ENCODE measurements at places on chromosomes 2 and 18.

- DNase-seq = no peak
Observed at GRCh38 chr2:206001912-206002311, 84.1 kb downstream of the INO80D start.

GRCh38 chr2:69390001-69390400 is 3.0 kb upstream of the GFPT1 start:
- no peak for DNase-seq

GRCh38 chr2:6920743-6921064 is 3.5 kb downstream of the RNF144A start:
- no peak for DNase-seq

GRCh38 chr2:149648282-149649030 is 60.9 kb upstream of the MMADHC start:
- DNase-seq = no peak

- no peak for DNase-seq
Observed at GRCh38 chr2:224378701-224379097, 23.2 kb downstream of the FAM124B start.

GRCh38 chr2:107024269-107024668 is 138.3 kb upstream of the ST6GAL2 start:
- no peak for DNase-seq

GRCh38 chr18:69890558-69890957 is 57.1 kb downstream of the CD226 start:
- no peak for DNase-seq

GRCh38 chr2:184125867-184126266 is 472.5 kb upstream of the ZNF804A start:
- DNase-seq = no peak
